ENCODE measurements at places on chromosomes 16 and 17.

DNA sequence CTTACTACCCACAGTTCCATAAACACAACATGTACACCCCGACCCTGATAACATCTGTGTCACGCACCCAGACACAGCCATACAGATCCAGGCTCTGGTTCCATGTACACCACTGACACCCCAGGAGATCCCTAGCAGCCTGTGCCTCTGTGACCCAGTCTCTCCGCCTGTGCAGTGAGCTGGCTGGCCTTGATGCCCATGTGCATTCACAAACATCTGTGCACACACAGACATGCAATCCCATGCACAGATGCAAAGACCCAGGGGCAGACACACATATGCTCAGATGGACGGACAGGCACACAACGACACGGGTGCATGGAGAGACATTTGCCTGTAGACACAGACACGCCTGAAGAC, 4.1 kb downstream of the CCDC102A start:
- no peak for DNase-seq

DNA sequence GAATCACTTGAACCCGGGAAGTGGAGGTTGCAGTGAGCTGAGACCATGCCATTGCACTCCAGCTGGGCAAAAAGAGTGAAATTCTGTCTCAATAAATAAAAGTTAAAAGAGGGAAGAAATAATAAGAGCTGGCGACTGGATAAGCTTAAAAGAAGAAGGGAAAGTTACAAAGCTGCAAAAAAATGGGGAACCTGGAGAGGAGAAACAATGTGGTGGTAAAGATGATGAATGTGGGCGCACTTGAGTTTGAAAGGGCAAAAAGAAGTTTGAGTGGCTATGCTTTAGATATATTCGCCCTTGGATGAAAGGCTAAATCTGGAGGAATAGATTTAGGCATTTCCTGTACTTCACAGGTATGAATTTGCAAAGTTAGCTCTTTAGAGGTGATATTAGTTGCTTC, 53.0 kb upstream of the YPEL2 start:
- DNase-seq, result no peak

GRCh38 chr16:21078563-21078962, 72.1 kb downstream of the DNAH3 start:
- DNase-seq, result no peak

DNA sequence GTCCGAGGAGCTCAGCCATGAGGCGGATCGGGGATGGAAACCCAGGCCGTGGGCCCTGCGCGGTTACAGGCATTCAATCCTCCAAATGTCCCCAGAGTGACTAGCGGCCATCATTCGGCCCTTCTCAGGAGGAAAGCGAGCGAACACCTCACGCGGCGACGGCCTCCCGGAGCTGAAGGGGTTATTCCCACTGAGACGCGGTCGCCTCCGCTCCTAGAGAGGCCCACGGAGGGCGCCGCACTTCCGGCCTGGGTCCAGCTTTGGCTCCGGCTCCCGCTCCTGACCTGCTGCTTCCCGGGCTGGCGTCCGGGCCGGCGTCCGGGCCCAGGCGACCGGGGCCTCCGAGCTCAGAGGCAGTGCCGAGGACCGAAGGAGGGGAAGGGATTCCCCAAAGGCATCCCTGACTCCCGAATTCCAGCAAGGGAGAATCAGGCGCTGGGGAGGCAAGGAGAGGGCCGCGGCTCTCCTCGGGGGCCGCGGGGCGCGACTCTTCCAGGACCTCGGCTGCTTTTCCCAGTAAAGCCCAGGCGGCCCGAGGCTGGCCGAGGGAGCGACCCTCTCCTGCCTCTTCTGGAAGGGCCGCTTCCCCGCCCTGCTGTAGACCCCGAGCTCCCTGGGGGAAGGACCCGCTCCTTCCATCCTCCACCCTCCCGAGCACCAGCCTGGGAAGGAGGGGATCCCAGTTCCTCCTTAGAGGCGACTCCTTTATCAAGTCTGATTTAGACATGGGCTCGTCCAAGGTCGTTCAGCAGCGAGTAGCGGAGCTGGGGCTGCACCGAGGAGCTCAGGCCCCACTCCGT, 18.6 kb upstream of the ZNF629 start:
- peak; percentile 64 for DNase-seq

GRCh38 chr17:69512946-69513345, 98.4 kb downstream of the MAP2K6 start:
- no peak for DNase-seq

DNA sequence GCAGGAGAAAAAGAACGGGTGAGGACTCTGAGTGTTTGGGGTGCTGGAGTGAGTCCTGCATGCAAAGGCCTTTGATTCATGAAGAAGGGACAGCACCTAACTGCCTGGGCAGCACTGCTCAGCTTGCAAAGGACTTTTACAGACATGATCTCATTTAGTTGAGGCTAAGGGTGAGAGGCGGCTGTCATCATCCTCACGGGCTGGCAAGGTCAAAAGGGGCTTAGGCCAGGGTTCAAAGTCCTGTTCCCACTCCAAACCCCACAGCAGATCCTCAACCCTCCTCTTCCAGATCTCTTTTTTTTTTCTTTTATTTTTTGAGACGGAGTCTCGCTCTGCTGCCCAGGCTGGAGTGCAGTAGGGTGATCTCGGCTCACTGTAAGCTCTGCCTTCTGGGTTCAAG, 4.8 kb downstream of the RHBDF2 start:
- no peak for DNase-seq

- DNase-seq, result no peak
Measured at GRCh38 chr17:66272811-66273585, 29.4 kb upstream of the PRKCA start.

Data from stimulated activated CD4-positive, alpha-beta T cell treated with anti-CD3 and anti-CD28 coated beads, Interleukin-2, amount 100 ng/mL, for 24 hours (primary cell).